ENCODE measurements at places on chromosomes 3 and 15.

DNA sequence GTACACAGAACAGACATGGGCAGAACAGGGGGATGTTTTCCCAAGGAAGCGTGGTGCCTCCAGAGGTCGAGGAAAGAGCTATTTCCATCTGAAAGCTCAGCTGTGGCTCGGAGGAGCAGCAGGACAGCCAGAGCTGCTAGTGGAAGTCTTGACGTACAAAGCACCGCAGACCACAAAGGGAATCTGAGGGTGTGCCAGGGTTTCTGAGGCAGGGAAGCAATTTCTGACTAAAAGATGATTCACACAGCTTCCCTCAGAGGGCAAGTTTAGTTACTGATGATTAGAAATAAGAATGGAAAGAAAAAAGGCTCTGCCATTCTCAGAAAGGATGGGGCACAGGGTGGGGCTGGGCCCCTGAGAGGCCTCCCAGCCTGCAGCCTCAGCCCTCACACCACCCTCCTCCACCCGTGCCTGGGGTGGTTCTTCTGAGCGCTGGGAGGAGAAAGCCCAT is 45.8 kb upstream of the SEC13 start:
- no peak for DNase-seq

DNA sequence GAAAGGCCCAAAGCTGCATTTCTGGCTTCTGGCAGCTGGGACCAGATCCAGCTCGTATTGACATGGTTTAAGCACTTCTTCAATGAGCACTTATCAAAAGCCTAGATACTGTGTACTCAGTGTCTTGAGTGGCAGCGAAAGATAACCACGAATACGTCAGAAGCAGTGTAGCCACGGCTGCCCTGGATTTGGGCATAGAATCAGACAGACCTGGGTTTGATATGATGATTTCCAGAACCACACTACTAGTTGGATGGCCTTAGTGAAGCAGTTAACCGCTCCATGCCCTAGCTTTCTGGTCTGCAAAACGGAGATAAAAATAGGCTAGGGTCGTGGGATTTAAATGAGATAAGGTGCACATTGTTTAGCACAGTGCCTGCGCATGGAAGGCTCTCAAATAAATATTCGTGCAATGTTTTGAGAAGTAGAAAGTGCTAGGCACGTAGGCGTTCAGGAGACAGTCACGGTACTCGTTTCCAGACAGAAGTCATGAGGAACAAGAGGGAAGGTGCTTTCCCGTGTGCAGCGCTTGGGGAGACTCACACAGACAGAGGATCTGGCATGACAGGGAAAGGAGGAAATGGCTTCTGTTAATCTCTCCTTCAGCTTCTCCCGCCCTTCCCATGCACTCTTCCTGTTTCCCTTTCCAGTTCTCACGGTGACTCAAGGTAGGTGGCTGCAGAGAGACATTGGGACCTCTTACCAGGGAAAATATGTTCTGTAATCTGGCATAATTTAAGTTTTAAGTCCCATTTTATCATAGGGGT is 70.3 kb downstream of the CCNL1 start:
- peak; percentile 20 for DNase-seq

GRCh38 chr3:58079773-58080172 is 71.6 kb downstream of the FLNB start:
- DNase-seq, result no peak

- DNase-seq, result no peak
Observed at GRCh38 chr3:172376881-172377280, 71.4 kb downstream of the GHSR start.

- DNase-seq, result no peak
Observed at GRCh38 chr15:91854639-91854990, 1.1 kb downstream of the SLCO3A1 start.

GRCh38 chr3:186021673-186022362 is 84.0 kb upstream of the TRA2B start:
- no peak for DNase-seq

- DNase-seq, result no peak
Observed at GRCh38 chr15:92586966-92587365, 68.6 kb downstream of the FAM174B start.

GRCh38 chr3:127577448-127577847 is 13.1 kb downstream of the TPRA1 start:
- DNase-seq, result no peak

Data from activated B cell treated with CpG ODN at 0.5 μM for 24 hours (primary cell).